ENCODE measurements at places on chromosomes 13 and 19.

DNA sequence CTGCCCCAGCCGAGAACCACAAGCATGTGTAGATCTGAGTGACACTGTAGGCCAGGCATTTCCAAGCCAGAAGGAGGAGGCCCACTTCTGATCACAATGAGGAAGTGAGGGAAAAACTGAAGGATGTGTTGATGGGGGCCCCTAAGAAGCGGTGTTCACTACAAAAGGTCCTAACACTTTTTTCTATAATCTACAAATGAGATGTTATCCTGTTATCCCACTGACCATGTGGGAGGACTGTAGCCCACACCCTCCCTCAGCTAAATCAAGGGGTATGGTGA is 99.0 kb upstream of the MCF2L start:
- DNase-seq = no peak

DNA sequence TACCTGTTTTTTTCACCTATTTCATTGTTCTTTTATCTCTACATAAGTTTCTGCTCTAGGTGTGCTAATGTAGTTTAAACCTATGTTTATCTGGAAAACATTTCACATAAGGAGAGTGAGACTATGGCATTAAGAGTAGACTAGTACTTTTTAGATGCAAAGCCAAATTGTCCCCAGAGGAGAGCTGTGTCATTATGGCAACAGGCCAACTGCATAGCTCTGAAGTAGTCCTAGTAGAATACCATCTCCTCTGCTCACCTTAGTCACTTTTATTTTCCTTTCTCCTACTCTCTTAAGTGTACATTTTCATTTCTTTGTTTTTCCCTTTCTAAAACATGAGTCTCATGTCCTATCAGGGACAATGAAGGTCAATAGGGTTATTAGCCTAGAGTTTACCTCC is 123.1 kb downstream of the ITGBL1 start:
- DNase-seq = no peak

DNA sequence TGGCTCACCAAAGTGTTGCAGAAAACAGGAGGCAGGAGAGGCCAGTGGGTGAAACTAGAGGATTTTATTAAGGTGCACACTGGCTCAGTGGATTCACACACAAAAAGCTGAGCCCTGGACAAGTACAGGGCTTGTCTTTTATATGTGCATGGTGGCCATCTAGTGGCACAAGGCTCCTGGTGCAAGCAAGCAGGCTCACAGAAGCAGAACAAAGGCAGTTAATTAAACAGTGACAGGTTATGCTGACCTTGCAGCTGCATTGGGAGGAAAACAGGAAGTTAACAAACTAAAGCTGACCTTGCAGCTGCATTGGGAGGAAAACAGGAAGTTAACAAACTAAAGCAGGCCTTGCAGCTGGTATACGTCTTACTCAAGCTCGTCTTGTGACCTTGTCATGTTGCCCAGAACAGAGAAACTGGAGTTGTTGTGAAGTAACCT is 65.3 kb upstream of the ZNF681 start:
- no peak for DNase-seq

DNA sequence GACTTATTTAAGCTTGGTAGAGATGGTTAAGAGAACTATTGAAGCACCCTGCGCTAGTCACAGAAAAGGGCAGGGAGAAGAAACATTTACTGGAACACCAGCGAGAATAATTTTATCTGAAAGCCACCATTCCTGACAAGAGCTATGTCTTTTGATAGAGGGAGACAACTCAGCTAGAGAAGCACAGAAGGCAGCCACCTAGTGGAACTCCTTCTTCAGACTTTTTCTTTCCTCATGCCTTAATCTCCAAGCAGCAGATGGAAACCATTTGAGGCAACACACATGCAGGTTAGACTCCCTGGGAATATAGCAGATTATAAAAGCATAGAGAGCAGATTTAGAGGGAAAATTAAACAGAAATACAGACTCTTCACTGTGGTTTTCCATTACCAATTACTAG is 813.4 kb downstream of the SLITRK6 start:
- no peak for DNase-seq

DNA sequence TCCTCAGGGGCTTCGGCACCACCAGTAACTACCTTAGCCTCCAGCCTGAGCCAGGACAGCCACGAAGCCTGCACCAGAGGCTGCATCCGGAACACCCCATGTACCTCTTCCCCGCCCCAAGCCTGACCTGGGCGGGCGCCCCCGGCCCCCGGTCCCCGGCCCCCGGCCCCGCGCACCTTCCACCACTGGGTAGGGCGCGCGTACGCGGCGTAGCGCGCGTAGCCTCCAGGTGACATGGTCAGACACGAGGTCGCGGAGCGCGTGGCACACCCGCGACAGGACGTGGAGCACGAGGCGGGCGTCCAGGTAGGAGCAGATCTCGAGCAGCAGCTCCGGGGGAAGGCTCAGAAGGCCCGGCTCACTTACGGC is 450 bp downstream of the FBXW9 start:
- DNase-seq = no peak

GRCh38 chr19:42229855-42230351 is 9.8 kb downstream of the ZNF526 start:
- no peak for DNase-seq

DNA sequence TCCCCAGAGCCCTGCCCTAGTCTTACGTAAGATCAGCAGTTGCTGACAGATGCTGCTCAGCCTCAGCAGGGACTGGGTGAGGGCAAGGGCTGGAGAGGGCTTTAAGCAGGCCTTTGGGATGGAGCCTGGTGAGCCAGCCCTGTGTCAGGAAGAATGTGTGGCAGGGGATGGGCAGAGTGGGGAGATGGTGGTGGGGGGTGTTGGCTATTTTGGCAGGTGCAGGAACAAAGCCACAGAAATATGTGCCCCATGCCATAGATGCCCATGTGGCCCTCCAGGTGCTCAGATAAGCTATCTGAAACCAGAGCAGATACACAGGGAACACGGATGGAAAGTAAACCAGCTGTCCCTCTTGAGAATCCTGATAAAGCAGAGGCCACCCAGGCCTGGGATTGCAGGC is 1325.0 kb downstream of the UQCRFS1 start:
- no peak for DNase-seq

DNA sequence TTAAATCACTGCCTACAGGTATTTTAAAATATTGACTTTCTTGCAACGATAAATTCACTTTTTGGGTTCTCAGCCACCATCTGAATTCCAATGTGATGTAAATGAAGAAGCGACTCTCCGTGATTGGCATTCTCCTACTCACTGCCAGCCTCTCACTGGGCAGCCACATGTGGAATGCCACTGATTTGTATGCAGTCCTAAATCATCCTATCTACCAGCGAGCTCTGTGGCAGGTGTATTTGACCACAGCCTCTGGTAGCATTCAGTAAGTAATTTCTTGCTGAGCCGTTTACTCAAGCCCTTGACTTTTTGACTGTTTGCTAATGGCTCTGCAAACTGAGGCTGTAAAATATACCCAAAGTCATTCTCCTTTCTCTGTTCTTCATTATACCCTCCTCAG is 559.0 kb upstream of the SLC10A2 start:
- DNase-seq = no peak

GRCh38 chr13:33105387-33106005 is 89.3 kb downstream of the KL start:
- no peak for DNase-seq

- no peak for DNase-seq
Measured at GRCh38 chr19:9962623-9963290, 26.4 kb upstream of the OLFM2 start.

GRCh38 chr13:108919036-108919907 is 289.9 kb downstream of the MYO16 start:
- no peak for DNase-seq

- no peak for DNase-seq
Measured at GRCh38 chr19:11673608-11674041, 65.1 kb downstream of the ZNF823 start.
